ENCODE measurements at places on chromosomes 4 and X.

GRCh38 chrX:16023790-16024734 lies 99.3 kb upstream of the GRPR start:
- DNase-seq, result no peak

DNA sequence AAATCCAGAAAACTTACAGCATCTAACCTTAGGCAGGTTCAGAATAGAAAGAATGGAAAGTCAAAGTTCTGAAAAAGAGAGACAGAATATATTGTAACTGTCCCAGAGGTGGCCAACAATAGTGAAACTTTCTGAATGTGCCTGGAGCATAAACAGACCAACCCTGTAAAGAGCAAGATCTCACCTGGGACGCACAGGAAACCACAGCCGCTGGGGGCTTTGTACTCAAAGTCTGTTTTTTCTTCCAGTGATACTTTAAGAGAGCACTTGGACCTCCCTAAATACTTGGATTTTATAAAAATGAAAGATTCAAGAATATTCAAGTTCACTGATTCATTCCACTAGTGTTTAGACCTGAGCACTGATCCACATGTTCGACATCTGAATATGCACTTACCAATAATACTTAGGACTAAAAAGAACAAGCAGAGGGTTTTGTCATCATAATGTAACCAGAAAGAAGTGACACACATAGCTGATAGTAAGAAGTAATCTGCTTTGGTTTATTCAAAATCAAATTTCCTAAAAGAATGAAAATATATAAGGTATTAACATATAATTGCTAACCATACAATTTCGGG lies 35.3 kb downstream of the ARAP2 start:
- DNase-seq, result no peak

DNA sequence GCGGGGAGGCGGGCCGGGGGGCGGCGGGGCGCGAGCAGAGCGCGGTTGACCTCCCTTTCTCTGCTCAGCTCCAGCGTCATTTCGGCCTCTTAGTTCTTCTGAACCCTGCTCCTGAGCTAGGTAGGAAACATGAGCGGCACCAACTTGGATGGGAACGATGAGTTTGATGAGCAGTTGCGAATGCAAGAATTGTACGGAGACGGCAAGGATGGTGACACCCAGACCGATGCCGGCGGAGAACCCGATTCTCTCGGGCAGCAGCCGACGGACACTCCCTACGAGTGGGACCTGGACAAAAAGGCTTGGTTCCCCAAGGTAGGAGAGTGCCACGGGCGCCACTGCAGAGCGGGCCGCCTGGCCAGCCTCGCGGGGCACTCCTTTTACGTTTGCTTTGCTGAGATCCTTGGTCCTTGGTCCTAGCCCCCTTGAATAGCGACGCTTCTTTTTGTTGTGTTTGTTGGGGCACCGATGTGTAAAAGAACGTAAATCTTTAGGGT lies at the start of gene HTATSF1:
Gene HTATSF1, plus strand, starts transcription at position 37 of the 497 bp plus-strand sequence. Its CDS starts 93 bp downstream, at position 130.
- no peak for DNase-seq

- DNase-seq, result no peak
Observed at GRCh38 chrX:140664939-140665338, 44.6 kb upstream of the LINC00632 start.
